ENCODE measurements at places on chromosomes 1 and 21.
A peak's percentile ranks its signal among the peaks of the same experiment; 100 is the strongest.

GRCh38 chr1:7899741-7900140 lies 40.9 kb downstream of the TNFRSF9 start:
- DNase-seq = no peak

DNA sequence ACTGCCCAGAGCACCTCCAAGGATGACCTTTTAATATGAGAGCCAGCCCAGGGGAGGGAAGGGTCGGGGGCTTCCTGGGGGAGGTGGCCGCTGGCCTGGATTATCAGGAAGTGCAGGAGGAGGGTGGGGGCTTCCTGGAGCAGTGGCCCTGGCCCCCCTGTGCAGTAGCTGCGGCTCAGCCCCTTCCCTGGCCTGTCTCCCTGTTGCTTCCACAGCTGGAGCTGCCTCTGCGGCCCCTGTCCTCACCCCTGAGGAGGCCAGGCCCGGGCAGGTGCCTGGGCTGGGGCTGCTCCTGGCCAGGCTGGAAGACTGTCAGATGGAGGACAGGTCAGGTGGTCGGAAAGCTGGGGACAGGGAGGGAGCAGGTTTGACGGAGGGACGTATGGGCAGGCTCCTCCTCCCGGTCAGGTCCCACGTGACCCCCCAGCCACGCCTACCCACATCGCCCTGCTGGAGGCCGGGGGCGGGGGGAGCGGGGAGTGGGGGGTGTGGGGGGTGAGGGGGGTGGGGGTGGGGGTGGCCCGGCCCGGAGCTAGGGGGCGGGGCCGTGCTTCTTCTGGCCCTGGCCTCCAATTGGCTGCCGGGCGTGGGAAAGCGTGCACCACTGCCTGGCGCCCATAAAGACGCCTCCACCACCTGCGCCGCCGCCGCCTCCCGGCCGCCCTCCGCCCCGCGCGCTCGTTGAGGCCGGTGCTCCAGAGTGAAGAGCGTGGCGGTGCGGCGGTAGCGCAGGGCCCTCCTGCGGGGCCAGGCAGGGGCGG lies 10.2 kb upstream of the TNFRSF14 start:
- peak; percentile 98 for DNase-seq

DNA sequence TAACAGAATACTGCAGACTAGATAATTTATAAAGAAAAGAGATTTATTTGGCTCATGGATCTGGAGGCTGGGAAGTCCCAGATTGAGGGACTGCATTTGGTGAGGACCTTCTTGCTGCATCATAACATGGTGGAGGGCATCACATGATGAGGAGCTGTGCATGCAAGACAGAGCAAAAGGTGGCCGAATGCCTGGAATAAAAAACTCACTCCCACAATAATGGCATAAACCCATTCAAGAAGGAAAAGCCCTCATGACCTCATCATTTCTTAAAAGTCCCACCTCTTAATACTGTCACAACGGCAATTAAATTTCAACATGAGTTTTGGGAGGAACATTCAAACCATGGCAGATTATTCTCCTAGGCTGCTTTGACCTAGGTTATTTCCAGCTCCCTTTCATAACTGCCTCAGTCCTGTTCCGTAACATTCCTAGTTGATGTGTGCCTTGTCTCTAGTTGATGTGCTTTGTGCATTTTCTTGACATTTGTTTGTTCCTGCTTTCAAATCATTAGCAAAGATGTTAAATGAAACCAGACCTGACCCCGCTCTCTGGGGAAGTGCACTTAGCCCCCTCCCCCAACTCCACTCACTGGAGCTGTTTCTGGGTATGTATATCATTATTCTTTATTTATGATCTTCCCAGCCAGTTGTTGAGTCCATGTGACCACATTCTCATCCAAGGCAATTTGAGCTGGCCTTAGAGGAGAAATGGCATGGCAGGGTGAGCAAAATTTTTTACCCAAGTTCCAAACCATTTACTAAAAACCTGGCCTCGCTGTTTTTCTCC lies 148.5 kb downstream of the GDAP2 start:
- DNase-seq = no peak

DNA sequence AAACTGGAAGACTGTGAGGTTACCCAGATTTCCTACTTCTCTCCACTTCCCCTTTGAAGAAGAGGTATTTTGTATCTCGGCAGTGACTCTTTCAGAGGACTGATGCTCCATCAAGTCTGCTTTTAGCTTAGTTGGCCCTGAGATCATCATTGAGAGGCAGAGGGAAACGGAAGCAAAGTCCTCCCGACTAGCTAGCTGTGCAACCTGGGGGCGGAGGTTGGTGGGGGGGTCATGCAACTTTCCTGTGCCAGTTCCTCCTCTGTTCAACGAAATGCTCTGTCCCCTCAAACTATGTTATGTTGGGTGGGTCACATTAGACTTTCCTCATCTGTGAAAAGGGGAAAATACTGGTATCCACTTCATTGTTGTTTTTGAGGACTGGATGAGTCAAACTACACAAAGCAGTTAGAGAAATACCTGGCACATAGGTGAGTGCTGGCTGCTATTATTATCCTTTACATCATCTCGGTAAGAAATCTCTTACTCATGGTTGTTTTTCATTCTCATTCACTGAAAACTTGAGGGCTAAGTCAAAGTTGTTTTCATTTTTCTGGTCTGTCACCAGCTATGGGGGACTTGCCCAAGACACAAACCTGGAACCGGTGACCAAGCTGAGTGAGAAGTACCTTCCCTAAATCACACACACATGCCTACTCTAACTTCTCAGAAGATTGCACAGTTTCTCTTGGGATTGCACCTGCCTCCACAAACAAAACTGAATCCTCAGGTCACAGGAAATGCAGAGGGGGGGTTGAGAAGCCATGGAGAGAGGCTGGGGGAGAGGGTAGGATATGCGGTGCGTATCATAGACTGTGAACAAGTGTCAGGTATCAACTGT lies 83.3 kb downstream of the ABCA4 start:
- DNase-seq = no peak

DNA sequence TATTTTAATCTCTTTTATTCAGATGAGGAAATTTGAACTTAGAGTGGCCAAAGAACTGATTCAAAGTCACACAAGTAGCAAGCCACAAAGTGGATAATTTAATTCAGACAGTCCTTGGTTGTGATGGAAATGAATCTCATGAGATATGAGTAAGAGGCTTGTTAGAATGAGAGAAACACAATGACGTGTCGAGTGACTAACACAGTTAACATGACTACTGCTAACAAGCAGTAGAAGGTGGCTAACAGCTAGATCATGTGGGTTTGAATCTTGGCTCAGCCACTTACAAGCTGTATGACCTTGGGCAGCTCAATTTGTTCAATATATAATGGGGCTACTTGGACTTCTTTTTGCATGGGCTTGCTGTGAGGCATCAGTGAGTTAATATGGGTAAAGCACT lies 104.5 kb upstream of the LMO4 start:
- no peak for DNase-seq

- peak; percentile 23 for DNase-seq
Measured at GRCh38 chr1:203127666-203128430, at the start of gene ADORA1. Gene ADORA1, plus strand, starts transcription at chr1:203127726. Its CDS starts 1,116 bp downstream, at chr1:203128842.

- DNase-seq = no peak
Measured at GRCh38 chr1:203147376-203147775, 19.9 kb downstream of the ADORA1 start.

DNA sequence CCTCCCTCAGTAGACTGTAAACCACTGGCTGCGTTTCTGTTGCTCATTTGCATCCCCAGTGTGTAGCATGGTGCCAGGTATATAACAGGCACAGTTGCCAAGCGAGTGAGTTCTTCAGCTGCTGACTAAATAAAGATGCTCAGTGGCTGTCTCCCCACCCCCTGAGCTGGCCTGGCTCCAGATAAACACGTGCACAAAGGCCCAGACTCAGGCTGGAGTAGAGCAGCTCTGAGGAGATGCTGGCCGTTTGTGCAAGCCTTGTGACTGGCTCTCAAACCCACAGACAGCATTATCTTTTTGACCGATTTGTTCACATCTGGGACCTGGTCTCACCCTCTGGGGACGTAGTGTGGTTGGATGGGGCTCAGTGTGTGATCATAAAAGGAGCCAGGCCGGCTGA lies 7.1 kb downstream of the CHRNB2 start:
- DNase-seq = no peak

- DNase-seq = no peak
Measured at GRCh38 chr1:111882559-111882958, 106.9 kb downstream of the KCND3 start.

GRCh38 chr21:43741423-43742096 lies 22.6 kb downstream of the PDXK start:
- DNase-seq = no peak

DNA sequence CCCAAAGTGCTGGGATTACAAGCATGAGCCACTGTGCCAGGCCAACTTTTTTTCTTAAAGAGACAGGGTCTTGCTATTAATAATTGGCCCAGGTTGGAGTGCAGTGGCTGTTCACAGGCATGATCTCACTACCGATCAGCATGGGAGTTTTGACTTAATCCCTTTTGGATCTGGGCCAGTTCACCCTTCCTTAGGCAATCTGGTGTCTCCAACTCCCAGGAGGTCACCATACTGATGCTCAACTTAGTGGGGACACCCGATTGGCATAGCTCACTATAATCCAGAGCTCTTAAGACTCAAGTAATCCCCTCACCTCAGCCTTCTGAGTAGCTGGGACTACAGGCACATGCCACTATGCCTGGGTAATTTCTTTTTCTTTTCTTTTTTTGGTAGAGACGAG lies 64.2 kb upstream of the SCYL3 start:
- DNase-seq = no peak

- peak; percentile 97 for DNase-seq
Measured at GRCh38 chr1:25549273-25550154, 6.1 kb downstream of the LDLRAP1 start.

DNA sequence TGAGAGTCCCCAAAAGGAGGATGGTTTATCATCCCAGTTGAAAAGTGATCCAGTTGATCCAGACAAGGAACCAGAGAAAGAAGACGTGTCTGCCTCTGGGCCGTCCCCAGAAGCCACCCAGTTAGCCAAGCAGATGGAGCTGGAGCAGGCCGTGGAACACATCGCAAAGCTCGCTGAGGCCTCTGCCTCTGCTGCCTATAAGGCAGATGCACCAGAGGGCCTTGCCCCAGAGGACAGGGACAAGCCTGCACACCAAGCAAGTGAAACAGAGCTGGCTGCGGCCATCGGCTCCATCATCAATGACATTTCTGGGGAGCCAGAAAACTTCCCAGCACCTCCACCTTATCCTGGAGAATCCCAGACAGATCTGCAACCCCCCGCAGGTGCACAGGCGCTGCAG lies 43.3 kb downstream of the ZBTB17 start:
- no peak for DNase-seq

GRCh38 chr1:117651616-117652015 lies 45.8 kb downstream of the TENT5C start:
- DNase-seq = no peak

GRCh38 chr1:210627755-210628154 lies 299.1 kb downstream of the HHAT start:
- no peak for DNase-seq

DNA sequence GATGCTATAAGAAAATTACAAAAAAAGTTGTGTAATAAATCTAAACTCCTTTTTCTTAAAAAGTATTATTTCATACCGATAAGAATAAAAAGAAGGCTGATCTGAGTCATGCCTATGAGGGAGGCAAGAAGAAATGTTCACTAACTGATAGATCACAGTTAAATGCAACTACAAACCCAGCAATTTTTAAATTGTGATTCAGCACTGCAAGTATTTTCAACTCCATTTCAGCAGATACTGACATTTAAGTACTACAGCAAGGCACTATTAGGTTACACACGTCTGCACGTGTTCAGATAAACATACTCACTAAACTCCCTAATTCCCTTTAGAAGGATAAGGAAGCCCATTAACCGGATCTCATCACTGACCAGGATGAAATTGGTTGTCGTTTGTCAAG lies 213.3 kb upstream of the ZRANB2 start:
- DNase-seq = no peak

DNA sequence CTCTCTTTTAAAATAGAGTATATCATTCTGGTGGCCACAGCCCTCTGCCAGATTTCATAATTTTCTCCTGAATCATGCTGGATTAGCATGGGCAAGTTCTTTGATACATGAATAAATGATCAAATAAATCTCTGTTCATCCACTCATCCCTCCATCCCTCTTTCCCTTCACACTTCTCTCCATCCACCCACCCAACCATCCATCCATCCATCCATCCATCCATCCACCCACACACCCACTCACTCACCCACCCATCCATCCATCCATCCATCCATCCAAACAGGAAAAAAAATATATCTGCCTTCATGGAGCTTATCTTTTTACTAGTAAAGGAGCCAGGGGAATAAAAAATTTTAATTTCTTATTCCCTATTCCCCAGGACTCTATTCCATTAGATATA lies 49.3 kb downstream of the URB2 start:
- DNase-seq = no peak

DNA sequence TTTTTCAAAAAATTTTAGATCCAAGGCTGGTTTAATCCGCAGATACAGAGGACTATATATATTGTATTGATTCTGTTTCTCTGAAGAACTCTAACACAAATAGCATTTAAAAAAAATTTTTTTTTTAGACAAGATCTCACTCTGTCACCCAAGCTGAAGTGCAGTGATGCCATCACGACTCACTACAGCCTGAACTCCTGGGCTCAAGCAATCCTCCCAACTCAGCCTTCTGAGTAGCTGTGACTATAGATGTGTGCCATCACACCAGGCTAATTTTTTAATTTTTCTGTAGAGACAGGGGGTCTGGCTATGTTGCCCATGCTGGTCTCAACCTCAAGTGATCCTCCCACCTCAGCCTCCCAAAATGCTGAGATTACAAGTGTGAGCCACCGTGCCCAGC lies 3.0 kb downstream of the ANKRD45 start:
- no peak for DNase-seq

GRCh38 chr1:156481527-156481926 lies 19.0 kb downstream of the MEF2D start:
- DNase-seq = no peak

- no peak for DNase-seq
Measured at GRCh38 chr1:190328361-190328760, 149.3 kb downstream of the BRINP3 start.

- DNase-seq = no peak
Measured at GRCh38 chr1:224696891-224697765, 81.0 kb downstream of the CNIH3 start.

GRCh38 chr1:29732453-29732852 lies 496.1 kb downstream of the PTPRU start:
- no peak for DNase-seq

- no peak for DNase-seq
Measured at GRCh38 chr21:46294647-46295176, 8.6 kb downstream of the YBEY start.

DNA sequence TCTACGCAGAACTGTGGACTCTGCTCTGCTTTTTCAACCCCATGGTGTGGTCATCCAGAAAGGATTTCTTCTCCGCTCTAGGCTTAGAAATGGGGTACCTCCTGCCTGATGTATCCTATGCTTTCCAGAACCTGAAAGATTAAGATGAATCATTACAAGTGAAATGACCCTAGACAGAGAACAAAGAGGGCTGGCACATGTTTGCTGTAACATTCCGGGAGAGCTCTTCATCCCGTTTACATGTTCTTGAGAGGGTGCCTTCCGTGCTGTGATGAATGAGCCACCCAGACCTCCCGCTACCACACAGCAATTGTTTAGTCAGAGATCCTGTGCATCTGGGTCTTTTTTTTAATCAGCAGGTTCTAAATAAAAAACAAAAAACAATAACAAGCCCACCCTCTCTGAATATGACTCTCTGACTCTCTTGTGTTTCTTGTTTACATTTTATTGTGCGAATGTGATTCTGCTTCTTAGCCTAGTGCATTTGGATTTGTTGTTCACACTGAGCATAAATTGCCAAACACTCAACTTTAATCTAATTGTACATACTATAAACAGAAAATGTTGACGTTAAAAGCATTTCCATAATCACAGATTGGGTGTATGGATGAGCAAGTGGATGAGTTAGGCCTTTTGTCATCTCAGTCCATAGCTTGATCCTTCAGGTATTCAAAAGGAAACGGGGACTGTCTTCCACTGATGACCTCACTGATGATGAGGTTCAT lies 87.1 kb downstream of the GPR88 start:
- DNase-seq = no peak
